ENCODE measurements at places on chromosomes 16 and 17. TPM values are rescaled to one million over a fixed set of nuclear protein-coding genes. Genes with fewer than 3 reads are reported as not detected.

Gene TMIGD1
- total RNA-seq = not detected

Gene STAT5A
- total RNA-seq = 47.4 TPM

Gene CRYBA1
- total RNA-seq = 0.38 TPM

Gene CDRT4
- 1.5 TPM for total RNA-seq

Gene PRAC1
- not detected for total RNA-seq

Gene BICDL2
- 0.38 TPM for total RNA-seq

Gene CARD14
- total RNA-seq = 0.38 TPM

Gene ZNF652
- total RNA-seq = 17.8 TPM

Gene MYH1
- under 0.01 TPM for total RNA-seq

Gene KRTAP1-4
- not detected for total RNA-seq

Gene CA10
- 0.61 TPM for total RNA-seq

DNA sequence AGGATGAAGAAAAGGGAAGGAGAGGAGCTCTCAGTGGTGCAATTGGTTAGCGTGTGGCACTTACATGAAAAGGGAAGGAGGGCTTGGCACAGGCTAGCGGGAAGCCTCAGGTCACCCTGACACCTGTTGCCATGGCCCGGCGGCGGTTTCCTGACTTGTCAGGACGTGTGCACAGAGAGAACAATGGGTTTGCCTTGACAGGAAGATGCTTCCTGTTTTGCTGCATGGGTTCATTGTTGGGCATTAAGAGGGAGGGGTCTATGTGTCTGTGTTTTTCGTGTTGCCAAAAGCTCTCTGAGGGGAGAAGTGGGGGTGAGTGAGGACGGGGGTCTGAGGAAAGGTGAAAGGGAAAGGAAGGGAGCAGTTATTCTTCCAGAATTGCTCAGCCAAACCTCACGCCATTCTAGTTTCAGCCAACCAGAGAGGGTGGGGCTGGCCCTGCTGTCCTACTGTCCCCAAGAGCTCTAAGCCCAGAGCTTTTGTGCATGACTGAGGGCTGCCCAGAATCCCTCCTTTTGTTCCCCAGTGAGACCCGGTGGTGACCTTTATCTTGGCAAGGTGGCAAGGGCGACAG is 17.1 kb upstream of the CCR7 start:
- DNase-seq = no peak

DNA sequence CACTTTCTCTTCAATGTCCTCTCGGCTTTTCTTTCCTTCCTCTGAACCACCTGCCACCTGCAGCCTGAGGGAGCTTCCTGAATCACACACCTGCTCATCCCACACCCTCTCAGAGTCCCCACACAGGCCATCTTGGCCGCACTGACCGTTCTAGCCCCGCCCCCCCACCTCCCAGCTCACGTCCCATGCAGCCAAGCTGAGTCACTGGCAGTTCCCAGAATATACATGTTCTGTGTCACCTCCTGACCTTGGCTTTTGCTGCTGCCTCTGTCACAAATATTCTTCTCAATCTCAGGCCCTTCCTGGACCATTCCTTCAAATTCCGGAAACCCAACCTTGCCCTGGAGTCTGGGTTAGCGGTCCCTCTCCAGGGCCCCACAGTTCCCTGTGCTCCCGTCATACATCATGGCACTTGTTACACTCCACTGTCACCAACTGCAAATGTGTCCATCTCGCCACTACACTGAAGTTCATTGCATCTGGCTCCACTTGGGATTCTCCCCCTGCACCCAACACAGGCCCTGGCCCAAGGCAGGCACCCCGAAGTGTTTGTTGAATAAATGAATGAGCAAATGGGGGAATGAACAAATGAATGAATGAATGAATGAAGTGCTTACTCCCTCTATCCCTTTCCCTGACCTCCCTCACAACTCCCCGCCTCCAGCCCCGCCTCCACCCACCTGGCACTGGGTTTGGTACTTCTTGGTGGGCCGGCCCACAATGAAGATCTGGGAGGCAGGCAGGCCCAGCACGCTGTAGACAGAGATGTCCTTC is 12.8 kb downstream of the PIMREG start:
- DNase-seq = no peak

- no peak for DNase-seq
Observed at GRCh38 chr17:39719563-39720355, 10.6 kb downstream of the MIEN1 start.

DNA sequence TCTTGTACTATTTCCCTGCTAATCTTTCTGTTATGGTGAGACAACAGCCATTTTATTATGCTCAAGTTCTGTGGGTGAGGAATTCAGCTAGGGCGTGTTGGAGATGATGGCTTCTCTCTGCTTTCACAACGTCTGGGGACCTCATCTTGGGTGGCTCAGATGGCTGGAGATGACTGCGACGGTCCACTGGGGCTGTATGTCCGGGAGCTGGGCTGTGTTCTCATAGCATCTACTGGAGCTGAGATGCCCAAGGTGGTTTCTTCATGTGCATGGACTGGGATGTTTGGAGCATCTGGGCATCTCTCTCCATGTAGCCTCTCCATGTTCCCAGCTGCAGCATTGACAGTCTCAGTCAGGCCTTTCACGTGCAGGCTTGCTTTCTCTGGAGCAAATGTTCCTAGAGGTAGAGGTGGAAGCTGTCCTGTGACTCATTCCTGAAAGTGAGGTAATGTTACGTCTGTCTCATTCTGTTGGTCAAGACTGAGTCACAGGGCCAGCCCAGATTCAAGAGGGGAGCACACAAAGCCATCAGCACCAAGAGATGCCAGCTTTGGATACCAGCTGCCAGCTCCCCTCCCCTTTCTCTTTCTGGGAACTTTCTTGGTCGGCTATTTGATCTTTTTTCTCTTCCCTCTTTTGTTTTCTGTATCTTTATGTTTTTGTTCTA is 96.2 kb downstream of the RAP1GAP2 start:
- no peak for DNase-seq

GRCh38 chr16:11642765-11643116 is 25.5 kb upstream of the SNN start:
- no peak for DNase-seq

GRCh38 chr17:57288773-57289121 is 32.4 kb downstream of the MSI2 start:
- DNase-seq = no peak

GRCh38 chr17:82278786-82279391 is 5.4 kb upstream of the CSNK1D start:
- DNase-seq = no peak

GRCh38 chr16:69520800-69521602 is 44.8 kb upstream of the NFAT5 start:
- no peak for DNase-seq

- DNase-seq = no peak
Observed at GRCh38 chr17:71446645-71447437, 674.0 kb upstream of the SOX9 start.

GRCh38 chr17:50180111-50180510 is 14.3 kb downstream of the SGCA start:
- no peak for DNase-seq

DNA sequence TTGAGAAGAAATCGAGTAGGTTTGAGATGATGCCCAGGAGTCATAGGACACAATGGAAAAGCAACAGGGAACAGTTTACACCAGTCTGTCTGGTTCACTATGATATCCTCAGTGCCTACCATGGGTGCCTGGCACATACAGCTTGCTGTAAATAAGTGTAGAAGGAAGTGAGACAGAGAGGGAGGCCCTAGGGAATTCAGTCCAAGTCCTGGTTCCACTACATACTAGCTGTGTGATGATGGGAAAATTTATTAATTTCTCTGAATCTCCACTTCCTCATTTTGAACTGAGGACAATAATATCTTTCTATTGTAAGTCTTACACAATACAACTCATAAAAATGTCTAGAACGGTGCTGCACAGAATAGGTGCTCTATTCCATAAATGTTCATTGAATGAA is 53.3 kb upstream of the LYRM9 start:
- no peak for DNase-seq

- DNase-seq = no peak
Observed at GRCh38 chr17:40671282-40671681, 6.3 kb upstream of the KRT222 start.

DNA sequence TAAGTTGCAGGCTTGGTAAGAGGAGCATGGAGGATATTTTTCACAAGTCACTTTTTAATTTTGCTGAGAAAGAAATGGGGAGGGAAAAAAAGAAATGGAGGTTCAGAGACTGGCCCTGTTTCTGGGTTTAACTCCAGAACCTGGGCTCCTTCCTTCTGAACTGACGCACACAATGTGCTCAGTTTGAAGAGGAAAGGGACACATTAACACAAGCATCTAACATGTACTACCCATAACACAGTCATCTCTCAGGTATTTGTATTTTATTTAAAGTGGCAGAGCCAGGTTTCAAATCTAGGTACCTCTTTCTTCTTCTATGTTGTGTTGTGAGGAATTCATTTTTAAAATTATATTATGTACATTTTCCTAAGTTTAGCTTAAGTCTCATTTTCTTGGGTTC is 5.3 kb upstream of the TMEM100 start:
- DNase-seq = no peak

- DNase-seq = no peak
Observed at GRCh38 chr16:65284626-65285025, 162.8 kb upstream of the CDH11 start.

GRCh38 chr17:64974750-64975317 is 55.6 kb upstream of the LRRC37A3 start:
- DNase-seq = no peak

DNA sequence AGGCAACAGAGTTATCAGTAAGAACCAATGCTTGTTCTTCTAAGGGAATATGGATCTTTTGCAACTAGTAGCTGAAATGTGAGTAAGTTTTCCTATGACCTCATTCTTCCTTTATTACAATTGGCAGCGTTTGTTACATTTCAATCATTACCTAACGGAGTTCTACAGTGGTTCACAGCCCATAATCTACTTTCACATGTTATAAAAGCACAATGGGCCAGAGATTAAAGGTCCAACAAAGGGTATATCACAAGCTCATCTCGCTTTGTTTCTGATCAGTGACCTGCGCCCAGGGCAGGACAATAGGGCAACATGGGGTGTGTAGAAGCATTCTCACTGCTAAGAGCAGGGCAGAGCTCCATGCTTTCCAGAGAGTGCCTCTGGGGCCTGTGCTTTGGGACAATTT is 279.9 kb upstream of the DYNLRB2 start:
- no peak for DNase-seq

- peak; percentile 86 for DNase-seq
Observed at GRCh38 chr17:7436556-7437368, 1.5 kb downstream of the TMEM102 start.

GRCh38 chr17:82444941-82445521 is 5.5 kb downstream of the CYBC1 start:
- no peak for DNase-seq

GRCh38 chr16:14602443-14602963 is 27.6 kb downstream of the PARN start:
- no peak for DNase-seq

GRCh38 chr17:15456496-15456895 is 10.9 kb downstream of the CDRT4 start:
- no peak for DNase-seq

GRCh38 chr17:62692721-62693431 is 65.4 kb downstream of the MRC2 start:
- no peak for DNase-seq

GRCh38 chr16:1771864-1772361 is 570 bp upstream of the NME3 start:
- peak; percentile 21 for DNase-seq

DNA sequence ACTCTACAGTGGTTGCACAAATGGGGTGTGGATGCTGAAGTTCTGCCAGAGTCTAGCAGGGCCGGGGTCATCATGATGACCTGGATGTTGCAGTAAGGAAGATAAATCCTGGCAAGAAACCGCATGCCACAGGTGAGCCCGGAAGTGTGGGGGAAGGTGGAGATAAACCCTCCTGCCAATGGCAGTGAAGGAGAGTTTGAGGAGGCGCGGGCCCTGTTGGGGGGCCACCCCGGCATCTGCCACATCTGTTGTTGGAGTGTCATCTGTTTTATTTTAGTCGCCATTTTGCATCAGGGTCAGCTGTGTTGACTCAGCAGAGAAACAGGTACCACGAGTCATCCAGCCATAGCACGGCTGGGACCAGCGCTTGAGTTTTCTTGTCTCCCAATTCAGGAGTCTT is 173.8 kb upstream of the CHMP6 start:
- DNase-seq = no peak

DNA sequence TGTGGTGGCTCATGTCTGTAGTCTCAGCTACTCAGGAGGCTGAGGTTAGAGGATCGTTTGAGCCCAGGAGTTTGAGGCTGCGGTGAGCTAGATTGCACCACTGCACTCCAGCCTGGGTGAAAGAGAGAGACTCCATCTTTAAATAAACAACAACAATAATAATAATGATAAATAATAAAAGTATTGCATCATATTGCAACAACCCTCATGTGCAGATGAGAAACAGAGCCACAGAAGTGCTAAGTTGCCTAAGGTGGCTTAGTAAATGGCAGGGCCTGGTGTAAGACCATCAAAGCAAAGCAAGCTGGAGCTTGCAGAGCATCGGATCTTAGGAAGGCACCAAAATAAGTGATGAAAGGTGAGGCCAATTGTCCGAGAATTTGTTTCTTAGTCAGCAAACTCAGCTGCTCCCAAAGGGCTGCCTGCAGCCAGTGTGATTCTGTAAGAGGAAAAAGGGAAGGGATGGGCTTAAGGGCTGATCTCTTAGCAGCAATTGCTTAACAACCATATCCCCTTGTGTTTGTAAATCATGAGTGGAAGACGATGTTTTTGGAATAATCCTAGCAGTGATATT is 45.3 kb upstream of the HS3ST3A1 start:
- DNase-seq = no peak

DNA sequence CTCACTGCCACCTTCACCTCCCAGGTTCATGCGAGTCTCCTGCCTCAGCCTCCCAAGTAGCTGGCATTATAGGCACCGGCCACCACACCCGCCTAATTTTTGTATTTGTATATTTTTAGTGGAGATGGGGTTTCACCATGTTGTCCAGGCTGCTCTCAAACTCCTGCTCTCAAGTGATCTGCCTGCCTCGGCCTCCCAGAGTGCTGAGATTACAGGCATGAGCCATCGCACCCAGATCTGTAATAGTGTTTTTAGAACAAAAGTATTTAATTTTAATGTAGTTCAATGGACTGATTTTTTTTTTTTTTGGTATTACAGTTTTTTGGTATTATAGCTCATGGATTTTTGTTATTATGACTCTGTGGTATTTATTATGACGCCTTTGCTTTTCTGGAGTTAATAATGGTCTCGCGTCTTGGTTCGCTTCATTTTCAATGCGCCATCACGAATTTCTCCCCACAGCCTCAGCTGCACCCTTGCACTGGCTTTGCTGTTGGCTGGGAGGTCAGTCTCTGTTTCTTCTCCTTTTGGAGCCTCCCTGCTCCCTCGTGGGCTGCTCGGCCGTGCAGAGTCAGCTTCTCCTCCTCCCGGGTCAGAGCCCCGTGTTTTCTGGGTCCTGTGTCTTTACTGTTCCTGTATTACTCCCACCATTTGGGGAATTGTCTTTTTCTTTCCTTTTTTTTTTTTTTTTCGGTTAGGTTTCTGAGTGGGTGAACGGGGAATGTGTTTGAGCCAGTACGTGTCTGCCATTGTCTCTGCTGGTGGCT is 27.2 kb downstream of the BAIAP2 start:
- DNase-seq = no peak

- no peak for DNase-seq
Observed at GRCh38 chr17:39894681-39895376, 23.6 kb downstream of the GSDMB start.

- no peak for DNase-seq
Observed at GRCh38 chr16:1946495-1947368, 3.7 kb upstream of the MSRB1 start.

GRCh38 chr17:73098919-73099318 is 6.4 kb upstream of the SLC39A11 start:
- DNase-seq = no peak
